ENCODE measurements at places on chromosomes 16 and 17.

DNA sequence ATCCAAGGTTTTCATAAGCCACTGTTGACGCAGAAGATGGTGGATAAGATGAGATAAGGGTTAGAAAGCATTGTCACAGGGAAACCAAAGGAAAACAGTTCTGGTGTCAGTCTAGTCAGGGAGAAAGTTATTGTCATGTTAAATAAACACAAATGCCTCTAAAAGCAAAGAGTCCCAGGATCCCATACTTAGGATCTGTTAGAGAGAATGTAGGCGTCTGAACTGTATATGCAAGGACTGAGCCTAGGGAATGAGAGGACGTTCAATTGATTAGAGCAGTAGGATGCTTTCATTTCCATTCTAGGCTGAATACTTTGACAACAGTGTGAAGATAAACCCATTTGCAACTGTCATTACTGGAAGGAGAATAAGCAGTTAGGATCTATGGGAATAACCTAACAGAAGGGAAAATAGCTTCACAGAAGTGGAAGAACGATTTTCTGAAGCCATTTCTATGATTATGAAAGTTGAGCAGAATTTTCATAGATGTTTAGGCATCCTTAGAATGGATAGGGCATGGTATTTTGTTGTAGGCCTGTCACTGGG, 1149.1 kb upstream of the CDH8 start:
- DNase-seq: no peak

- no peak for DNase-seq
These were observed 17.1 kb downstream of the ANKRD11 start for GRCh38 chr16:89473136-89473712.

DNA sequence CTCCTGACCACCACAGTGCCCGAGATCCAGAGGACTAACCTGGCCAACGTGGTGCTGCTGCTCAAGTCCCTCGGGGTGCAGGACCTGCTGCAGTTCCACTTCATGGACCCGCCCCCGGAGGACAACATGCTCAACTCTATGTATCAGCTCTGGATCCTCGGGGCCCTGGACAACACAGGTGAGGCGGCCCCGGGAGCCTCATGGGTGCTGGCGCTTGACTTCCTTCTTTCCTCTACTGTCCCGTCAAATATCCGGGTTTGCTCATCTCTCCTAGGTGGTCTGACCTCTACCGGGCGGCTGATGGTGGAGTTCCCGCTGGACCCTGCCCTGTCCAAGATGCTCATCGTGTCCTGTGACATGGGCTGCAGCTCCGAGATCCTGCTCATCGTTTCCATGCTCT, 13.7 kb downstream of the DHX38 start:
- DNase-seq: no peak

DNA sequence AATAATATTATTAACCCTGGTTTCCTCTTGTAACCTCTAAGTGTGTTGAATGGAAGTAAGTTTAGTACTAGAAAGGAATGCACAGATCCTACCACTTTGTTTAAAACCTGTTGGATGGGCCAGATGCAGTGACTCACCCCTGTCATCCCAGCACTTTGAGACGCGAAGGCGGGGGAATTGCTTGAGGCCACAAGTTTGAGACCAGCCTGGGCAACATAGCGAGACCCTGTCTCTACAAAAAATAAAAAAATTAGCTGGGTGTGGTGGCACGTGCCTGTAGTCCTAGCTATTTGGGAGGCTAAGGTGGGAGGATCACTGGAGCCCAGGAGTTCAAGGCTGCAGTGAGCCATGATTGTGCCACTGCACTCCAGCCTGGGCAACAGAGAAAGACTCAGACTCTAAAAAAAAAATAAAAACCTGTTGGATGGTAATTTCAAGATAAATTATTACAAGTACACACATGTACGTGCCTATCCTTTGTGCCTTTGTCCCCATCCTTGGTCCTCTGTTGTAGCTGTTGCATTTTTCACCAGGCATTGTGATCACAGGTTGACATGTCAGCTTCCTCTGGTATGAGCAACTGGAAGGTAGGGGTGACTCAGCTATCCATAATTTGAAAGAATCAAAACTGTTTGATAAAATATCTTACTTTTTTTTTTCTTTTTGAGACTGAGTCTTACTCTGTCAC, 30.7 kb upstream of the METTL9 start:
- DNase-seq: no peak

- no peak for DNase-seq
These were observed 55.5 kb downstream of the SYT17 start for GRCh38 chr16:19223235-19224170.

DNA sequence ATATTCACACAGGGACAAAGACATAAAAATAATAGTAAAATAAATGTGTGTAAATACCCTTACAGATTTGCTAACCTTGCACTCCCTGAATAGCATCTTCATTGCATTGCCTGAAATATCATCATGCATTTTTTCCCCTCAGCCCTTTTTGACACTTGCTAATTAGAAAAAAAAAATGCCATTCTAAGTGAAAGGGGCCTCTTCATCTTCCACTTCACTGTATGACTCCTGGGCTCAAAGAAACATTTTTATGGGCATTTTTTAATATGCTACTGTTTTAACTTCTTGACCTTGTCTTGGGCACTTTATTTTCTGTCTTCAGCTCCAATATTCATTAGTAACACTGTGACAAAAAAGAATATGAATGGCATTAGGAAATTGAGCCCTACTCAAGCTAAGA, 1424.4 kb downstream of the CDH8 start:
- DNase-seq: no peak

DNA sequence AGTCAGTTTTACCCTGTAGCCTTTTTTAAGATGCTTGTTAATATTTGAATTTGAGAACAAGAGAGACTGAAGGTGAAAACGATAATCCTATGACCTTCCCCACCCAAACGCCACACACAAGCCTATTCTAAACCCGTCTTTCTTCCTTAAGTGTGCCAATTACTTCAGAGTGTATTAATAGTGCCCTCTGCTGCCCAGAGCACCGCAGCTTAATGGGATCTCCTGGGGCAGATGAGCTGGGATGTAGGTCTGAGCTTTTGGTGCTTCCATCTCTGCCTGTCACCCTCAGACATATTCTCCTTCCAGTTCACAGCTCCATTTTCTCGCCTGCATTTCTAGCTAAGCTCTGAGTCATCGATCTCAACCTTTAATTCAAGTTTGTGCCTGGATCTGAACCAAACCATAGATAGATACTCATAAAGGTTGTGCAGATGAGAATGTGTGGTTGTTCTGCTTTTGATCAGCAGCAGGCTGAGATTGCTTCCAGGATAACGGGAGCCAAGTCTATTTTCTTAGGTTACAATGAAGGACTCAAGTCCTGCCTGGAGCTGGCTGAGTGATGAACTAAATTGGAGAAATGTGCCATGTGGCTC, 46.4 kb upstream of the CDH13 start:
- DNase-seq: peak; percentile 5

DNA sequence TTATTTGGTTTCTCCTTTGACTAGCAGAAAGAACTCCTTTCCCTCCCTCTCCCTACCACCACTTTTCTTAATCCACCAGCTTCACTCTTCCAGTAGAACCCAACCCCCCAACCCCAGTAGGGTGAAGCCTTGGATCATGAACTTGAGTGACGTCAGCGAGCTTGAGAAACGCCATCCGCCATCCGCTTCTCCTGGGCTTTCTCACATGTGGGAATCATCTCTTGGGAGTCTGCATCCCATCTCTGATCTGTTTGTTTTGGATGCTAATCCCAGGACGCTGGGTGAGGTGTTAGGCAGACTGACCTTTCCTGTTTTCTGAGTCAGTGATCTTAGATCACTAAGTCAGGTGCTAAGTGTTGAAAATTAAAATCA, 16.0 kb upstream of the SOX9 start:
- DNase-seq: no peak

DNA sequence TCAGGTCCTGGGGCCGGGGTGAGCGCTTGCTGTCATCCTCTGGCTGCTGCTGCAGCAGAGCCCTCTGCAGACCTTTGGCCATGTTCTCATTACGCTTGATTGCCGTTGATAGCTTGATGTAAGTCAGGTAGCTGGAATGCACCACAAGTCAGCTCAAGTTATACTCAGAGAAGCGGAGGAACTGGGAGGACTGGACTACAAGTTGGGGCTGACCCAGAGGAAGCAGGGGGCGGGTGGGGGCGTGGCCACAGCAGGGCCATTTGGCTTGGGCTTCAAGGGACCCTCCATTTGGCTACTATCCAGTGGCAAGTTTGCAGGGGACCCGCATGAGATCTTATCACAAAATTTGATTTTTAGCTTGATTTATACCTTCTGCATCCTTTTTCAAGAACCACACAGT, 19.0 kb upstream of the EVPL start:
- DNase-seq: no peak

GRCh38 chr17:72206376-72206775, 85.6 kb downstream of the SOX9 start:
- no peak for DNase-seq

DNA sequence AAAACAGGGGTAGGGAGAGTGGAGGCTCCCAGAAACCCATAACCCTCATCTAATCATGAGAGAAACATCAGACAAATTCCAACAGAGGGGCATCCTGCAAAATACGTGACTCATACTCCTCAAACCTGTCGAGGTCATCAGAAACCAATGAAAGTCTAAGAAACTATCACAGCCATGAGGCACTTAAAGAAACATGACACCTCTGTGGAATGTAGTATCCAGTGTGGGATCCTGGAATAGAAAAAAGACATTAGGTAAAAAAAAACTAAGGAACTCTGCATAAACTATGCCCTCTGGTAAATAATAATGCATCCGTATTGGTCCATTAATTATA, 16.4 kb downstream of the CDH5 start:
- no peak for DNase-seq

- no peak for DNase-seq
These were observed 841 bp upstream of the NDRG4 start for GRCh38 chr16:58499092-58499511.

- DNase-seq: no peak
These were observed 195.8 kb upstream of the GSE1 start for GRCh38 chr16:85417156-85417860.

- no peak for DNase-seq
These were observed 108.5 kb upstream of the RCVRN start for GRCh38 chr17:10013365-10014112.

DNA sequence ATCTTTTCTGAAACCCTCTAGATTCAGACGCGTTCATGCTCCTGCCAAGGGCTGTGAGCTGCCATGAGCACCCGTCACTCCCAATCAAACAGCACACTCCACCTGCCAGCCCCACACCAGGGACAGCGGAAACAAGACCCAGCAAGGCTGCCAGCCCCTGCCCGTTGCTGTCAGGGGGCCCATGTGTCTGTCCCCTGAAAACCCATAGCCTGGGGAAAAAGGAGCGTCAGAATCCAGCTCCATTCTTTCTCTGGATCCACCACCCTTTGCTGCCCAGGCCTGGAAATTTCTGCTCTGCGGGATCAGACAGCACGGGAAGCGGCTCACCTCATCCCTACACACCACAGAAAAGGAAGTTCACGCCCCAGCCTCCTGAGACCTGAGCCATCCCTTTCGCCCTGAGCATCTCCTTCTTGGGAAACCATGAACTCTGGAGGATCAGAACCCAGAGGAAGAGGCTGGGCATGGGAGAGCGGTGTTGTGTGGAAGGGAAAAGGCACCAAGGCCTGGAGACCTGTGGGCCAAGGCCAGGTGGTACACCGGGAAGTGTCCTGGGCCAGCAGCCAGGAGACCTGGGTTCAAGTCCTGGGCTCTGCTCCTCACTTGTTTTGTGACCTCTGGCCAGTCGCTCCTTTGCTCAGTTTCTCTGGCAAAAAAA, 51.5 kb upstream of the RCVRN start:
- no peak for DNase-seq

GRCh38 chr17:80918731-80919130, 72.9 kb upstream of the CHMP6 start:
- DNase-seq: no peak

DNA sequence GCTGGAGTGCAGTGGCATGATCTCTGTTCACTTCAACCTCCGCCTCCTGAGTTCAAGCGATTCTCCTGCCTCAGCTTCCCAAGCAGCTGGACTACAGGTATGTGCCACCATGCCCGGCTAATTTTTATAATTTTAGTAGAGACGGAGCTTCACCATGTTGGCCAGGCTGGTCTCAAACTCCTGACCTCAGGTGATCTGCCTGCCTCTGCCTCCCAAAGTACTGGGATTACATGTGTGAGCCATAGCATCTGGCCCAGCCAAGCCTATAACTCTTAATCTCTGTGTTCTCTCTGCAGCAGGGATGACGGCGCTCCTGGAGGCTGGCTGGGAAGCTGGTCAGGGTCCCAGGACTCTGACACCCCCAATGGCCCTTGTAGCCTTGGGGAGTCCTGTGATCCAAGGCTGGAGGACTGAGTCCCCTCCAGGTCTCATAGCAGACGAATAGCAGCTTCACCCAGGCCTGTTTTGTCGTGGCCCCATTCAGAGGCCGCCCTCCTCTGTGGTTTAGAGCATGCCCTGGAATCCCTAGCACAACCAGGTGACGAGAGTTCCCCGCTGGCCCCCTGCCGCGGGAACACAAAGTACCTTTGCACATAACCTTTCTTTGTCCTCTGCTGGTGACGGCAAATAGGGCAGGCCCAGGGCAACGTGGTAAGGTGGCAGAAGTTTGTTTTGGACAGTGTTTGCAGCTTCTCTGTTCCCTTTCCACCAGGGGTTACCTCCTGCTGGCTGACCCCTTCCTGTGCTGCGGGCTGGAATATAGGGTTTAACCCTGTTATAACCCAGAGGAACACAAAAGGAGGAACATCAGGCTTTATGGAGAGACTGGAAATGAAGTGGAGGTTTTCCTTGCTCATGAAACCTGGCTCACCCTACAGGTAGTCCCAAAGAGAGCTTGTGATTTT, 43.0 kb upstream of the TOB1 start:
- no peak for DNase-seq

DNA sequence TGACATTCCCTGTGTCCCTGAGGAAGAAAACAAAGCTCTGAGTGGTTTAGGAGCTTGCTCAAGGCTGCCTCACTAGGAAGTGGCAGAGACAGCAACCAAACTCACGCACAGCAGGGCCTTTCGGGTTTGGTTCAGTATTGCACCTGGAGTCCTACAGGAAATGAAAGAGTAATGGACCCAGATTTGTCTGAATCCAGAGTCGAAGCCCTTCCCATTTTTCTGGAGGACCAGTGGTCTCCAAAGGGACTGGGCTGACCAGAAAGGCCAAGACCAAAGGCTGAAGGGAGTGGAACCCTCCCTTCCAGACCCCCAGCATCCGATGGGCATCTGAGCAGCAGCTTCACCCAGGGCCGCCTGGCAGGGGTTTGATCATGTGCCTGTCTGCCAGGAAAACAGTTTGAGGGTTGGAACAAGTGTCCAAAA, 85.5 kb upstream of the RPL38 start:
- DNase-seq: no peak

DNA sequence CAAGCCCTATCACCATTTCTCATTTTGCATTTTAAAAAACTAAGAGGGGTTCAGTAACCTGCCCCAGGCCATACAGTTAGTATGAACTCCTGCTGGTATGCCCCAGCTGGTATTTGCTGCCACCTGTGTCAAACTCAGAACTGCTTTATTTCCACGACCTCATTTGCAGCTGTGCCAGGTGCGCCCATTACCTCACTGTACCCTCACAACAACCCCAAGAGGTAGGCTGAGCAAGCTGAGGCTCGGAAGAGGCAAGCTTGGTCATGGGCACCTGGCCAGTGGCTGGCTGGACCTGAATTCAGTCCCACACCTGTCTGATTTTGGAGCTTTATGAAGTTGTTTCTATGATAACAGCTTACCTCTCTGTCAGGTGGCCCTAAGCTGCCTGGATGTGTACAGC, 7.6 kb downstream of the EPN2 start:
- DNase-seq: no peak

All from right renal pelvis (tissue), 4 donors.